ENCODE measurements at places on chromosomes 11 and 22.

- peak; percentile 56 for DNase-seq
Measured at GRCh38 chr11:69444381-69445130, 36.9 kb upstream of the LINC01488 start.

- DNase-seq = no peak
Measured at GRCh38 chr22:36463783-36464184, 17.7 kb downstream of the TXN2 start.

DNA sequence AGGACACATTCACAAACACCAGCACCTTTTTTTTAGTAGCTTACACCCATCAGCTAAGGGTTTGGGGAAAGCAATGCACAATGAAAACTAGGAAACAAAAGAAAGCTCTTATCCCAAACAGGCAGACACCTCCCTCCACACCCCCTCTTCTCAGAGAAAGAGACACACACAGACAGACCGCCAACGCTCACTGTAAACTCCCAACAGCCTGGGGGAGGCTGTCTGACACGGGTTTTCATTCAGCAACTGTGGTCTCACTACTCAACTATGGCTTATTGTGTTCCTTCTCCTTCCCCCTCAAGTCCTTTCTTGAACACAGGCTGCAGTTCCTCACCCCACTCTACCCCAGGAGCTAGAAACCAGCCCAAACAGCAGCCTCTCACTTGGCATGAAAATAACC is 123.4 kb downstream of the C11orf58 start:
- DNase-seq = no peak

GRCh38 chr11:10639350-10639749 is 54.2 kb downstream of the IRAG1 start:
- DNase-seq = no peak

- DNase-seq = no peak
Measured at GRCh38 chr11:3189196-3189843, 24.2 kb upstream of the OSBPL5 start.

DNA sequence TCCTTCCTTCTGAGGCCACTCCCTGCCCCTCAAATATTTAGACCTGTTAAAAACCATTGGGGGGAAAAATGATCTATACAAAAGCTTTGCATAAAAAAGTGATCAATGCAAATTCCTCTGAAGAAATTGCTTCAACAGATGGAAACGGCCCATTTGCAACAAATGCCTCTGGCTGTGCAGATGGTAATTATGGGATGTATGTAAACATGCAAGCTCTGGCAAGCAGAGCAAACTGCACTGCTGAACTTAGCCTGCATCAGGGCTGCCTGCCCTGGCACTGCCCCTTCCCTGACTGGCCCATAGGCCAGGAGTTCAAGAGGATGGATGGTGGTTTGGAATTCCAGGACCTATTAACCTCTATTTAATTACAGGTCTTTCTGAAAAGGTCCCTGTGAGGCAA is 388.7 kb downstream of the MIAT start:
- no peak for DNase-seq

GRCh38 chr11:13889552-13890249 is 72.8 kb upstream of the SPON1 start:
- no peak for DNase-seq

- no peak for DNase-seq
Measured at GRCh38 chr22:24455751-24456426, 28.5 kb downstream of the ADORA2A start.

DNA sequence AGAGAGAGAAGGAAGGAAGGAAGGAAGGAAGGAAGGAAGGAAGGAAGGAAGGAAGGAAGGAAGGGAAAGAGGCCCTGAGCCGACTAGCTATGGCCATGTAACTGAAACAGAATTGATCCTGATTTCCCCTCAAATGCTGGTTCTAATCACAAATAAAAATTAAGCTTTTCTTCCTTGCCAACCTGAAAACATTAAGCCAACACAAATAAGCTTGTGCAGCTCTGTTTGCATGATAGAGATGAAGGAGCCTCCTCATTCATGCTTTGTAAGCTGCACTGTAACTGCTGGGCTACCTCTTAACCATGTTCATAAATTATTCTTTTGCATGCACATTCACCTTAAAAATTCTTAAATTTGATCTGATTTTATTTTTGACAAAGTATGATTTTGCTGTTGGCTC is 27.7 kb upstream of the APOL5 start:
- no peak for DNase-seq

DNA sequence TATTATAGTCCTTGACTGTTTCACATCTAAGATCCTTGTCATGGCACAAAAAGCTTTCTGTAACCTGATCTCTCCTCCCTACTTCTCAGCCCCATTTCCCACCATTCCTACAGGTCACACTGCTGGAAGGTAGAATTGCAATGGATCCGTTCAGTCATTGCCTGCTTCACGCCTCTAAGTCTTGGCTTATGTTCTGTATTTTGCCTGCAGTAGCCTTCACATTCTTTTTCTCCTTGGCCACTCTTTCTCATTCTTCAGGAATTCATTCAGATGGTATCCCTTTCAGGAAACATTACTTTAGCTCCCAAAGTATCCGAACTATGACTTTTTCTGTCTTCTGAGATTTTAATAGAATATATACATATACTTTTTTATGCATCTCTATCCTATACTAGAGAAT is 731.5 kb downstream of the NTM start:
- DNase-seq = peak; percentile 80

- peak; percentile 91 for DNase-seq
Measured at GRCh38 chr11:62705880-62706849, 1.1 kb downstream of the BSCL2 start.

- no peak for DNase-seq
Measured at GRCh38 chr11:1062075-1062820, 12.4 kb upstream of the MUC2 start.

- DNase-seq = no peak
Measured at GRCh38 chr22:44444341-44445306, 53.4 kb downstream of the RTL6 start.

GRCh38 chr11:100908746-100909145 is 220.9 kb downstream of the PGR start:
- DNase-seq = peak; percentile 76

DNA sequence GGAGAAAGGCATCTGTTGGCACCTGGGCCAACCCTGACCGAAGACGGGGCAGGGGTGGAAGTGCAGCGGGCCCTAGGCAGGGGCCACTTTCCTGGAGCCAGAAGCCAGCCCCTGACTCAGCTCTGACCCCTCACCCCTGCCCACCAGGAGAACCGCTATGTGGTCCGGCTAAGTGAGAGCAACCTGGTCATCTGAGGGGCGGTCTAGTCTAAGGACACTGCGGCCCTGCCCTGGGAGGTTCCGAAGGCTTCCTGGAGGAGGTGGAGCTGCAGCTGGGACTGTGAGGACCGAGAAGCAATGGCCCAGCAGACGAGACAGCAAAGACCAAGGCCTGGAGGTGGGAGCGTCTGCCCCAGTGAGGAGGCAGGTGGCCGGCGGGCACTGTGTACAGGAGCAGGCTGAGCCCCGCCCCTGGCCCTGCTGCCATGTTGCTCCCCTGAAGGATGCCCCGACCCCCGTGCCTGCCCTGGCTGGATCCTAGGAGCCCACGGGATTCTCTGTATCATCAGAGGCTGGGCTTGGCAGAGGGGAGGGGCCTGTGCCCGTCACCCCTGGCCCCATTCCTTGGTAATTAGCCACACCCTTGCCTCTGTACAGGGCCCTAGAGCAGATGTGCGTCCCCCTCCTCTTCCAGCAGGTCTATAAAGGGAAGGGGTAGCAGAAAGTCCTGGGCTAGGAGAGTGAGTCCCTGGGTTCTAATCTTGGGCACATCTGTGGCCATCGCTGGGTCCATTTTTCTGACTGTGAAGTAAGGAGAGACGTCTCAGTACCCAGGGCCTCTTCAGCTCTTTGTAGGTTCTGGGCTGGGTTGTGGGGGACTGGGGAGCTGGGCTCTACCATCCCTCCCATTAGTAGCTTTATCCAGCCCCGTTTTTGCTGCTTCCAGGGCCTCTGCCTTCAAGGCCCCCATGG is 19.4 kb downstream of the RELT start:
- DNase-seq = no peak

- DNase-seq = peak; percentile 72
Measured at GRCh38 chr11:128790196-128790595, 76.9 kb downstream of the KCNJ1 start.

DNA sequence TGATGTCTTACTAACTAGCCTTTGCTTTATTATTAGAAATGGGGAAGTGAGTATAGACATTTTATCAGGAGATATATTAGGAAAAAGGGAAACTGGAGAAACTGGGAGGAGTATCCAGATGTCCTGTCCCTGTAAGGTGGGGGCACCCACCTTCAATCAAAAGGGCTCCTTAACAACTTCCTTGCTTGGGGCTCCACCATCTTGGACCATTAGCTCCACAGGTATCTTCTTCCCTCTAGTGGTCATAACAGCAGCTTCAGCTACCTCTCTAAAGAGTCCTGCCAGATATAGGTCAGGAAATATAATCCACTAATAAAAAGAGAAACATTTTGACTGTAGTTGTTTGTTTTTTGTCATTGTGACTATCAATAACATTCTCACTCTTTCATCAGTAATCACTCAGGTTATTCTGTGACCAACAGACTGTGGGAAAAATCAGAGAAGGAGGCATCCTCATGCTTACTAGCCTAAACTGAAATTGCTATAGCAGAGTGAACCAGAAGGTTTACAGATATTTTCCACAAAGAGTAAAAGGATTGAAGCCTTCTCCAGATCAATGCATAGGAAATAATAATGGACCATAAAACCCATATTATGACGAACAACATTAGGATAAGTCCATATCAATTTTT is 10.4 kb downstream of the OR51B4 start:
- peak; percentile 11 for DNase-seq

DNA sequence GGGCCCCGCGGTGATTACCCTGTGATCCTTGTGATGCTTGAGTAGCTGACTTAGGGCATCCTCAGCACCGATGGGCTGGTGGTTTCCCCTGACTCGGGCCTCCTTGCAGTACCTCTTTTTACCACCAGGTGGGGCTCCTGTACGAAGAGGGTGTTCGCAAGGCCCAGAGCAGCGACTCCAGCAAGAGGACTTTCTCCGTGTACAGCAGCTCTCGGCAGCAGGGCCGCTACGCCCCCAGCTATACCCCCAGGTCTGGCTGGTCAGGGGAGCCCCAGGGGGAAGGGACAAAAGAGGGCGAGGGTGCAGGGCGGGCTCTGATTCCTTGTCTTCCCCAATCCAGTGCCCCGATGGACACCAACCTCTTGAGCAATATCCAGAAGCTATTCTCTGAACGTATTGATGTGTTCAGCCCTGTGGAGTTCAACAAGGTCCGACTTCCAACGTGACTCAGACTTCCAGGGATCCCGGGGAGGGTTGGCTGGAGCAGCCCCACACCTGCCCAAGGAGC is 1.3 kb upstream of the TM7SF2 start:
- peak; percentile 73 for DNase-seq

DNA sequence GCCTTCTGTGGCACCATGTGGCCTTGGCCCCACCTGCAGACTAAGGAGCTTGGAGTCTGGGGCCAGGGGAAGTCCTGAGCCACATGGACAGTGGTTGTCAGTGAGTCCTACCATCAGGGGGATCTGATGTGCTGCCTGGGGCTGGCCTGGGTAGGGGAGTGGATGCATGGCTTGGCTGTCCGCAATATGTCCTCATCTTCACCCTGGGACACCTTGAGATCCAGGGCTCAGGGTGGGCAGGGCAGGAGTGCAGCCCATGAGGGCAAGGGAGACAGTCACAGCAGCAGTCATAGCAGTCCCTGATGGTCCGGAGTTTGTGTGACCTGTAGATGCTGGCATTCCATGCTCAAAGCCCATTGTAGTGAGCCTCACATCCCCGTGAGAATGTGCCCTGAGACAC is 256.8 kb upstream of the B3GAT1 start:
- DNase-seq = no peak

DNA sequence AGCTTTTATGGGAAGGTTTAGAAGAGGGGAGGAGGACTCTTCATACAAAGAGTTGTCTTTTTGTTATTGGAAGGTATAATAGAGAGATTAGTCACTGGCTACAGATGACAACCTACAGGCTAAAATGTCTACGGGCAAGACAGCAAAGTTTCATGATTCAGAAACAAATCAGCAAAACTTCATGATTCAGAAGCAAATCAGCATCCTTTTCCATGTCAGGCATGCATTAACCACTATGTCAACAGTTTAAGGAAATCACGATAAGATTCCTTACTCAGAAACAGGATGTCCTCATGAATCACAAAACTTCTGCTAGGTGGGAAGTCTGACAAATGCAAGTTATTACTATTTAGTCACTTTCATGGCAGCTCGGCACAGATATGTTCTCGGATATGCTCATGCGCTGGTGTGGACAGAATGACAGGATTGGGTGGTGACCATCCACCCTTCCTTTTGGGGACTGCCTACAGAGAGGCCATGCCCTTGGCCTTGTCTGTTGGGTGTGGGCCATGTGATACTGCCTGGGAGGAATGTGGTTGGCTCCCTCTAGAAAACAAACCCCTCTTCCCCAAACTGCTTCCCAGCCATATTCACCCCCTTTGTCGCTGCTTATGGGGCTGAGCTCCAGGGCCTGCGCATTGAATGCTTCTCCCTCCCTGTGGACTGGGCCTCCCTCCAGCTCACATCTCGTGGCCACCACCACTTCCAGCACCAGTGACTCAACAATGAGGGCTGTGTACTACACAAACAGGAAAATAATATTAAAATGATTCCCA is 10.1 kb downstream of the C11orf91 start:
- peak; percentile 100 for DNase-seq

DNA sequence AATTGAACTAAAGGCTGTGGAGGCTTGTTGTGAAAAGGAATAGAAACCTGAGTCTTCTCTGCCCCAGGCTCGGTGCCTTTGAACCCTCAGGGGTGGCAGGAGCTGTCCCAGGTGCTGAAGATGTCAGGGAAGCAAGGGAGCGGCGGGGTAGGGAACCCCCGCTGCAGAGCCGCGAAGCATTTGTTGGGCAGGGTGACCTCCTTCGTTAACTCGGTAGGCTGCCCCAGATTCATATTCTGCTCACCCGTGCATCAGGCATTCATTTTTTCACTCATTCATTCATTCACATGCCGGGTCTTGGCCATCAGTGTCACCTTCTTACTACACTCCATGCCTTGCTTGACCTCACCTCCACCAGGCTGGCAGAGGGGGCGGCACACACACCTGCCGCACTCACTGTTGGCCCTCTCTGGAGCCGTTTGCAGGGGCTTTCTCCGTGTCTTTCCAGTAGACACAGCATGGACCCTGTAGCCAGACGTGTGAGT is 618.9 kb downstream of the BRD1 start:
- DNase-seq = no peak
